Activated T-cell treated with anti-CD3 and anti-CD28 coated beads for 48 hours (primary cell): ENCODE measurements at places on chromosomes 1 and 21.

DNA sequence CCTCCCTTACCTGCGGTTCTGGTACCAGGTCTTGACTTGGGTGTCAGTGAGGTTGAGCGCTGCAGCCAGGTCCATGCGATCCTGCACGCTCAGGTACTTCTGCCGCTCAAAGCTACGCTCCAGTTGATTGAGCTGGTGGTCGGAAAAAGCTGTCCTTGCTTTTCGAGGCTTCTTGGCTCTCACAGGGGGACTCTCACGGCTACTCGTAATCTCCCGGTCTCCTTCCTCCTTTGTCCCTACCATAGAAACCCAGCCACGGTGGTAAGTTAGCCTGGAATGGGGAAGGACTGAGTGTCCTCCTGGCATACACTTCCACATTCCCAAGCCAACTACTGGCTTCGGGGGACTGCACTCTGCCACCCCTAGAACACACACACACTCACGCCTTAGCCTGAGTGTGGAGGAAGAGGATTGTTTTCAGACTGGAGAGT is 2.6 kb downstream of the BARHL2 start:
- no peak for DNase-seq

DNA sequence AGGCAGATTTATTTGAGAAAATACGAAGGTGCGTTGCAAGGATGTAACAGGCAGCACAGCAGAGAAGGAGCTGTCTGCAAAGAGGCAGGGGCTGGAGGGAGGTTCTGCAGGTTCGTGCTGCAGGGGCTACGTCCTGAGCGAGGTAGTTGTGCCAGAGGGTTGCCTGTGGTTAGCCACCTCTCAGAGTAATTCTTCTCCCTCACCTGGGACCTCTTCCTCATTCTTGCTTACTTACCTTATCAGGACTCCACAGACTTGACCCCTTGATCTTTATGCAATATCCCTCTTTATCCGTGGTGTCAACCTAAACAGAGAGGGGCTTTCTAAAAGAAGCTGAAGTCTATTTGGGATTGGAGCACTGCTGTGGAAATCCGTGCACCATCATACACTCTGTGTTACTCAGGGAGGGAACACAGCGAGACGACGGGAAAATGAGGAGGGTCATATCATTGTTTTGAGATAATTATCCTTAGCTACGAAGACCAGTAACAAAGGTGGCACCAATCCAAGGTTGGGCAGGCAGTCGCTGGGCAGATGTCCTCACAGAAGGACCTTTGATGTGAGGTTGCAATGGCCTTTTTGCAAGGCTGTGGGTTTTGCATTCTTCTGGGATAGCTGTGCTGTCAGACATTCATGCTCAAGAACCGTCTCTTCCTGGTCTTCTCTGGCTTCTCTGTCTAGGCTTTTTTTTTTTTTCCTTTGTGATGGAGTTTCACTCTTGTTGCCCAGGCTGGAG is 82.8 kb downstream of the WDR4 start:
- DNase-seq = no peak

DNA sequence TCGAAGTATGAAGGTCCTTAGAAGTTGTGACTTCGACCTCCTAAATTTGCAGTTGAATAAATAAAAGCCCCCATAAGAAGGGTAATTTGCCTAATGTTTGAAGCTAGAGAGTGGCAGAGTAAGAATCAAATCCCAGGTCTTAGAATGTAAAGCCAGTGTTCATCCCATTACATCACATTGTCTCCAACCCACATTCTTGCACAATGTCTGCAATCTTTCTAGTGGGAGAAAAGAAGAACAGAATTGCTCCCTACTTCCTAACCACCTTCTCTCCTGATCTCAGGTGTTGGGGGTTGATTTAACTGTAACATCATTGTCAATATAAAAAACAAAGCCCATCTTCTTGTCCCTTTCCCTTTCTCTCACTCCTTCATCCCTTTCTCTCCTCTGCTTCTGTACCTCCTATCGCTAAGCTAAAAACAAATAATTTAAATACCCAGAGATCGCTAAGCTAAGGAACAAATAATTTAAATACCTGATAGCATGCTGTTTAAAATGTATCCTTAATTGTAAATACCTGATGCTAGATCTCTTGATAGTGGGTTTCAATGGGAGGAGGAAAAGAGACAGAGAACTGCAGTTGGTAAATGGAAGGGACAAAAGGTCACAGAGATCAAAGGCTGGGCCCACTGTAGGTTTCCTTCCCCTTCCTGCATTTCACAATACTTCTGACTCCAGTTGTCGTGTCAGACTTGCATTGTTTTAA is 32.1 kb upstream of the CCDC190 start:
- DNase-seq = no peak

DNA sequence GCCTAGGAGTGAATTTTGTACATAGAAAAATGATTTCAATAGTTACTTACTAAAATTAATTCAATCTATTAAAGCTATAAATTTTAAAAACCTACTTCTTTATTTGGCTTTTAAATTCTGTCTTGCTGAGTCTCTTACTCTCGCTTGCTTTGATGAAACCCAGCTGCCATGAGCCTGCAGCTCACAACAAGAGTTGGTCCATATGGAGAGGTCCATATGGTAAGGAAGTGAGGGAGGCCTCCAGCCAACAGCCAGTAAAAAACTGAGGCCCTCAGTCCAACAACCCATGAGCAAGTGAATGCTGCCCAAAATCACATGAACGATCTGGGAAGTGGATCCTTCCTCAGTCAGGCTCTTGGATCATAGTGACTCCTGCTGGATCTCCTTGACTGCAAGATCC is 89.9 kb upstream of the CXADR start:
- no peak for DNase-seq

GRCh38 chr1:18473195-18473815 is 7.4 kb upstream of the KLHDC7A start:
- DNase-seq = no peak

DNA sequence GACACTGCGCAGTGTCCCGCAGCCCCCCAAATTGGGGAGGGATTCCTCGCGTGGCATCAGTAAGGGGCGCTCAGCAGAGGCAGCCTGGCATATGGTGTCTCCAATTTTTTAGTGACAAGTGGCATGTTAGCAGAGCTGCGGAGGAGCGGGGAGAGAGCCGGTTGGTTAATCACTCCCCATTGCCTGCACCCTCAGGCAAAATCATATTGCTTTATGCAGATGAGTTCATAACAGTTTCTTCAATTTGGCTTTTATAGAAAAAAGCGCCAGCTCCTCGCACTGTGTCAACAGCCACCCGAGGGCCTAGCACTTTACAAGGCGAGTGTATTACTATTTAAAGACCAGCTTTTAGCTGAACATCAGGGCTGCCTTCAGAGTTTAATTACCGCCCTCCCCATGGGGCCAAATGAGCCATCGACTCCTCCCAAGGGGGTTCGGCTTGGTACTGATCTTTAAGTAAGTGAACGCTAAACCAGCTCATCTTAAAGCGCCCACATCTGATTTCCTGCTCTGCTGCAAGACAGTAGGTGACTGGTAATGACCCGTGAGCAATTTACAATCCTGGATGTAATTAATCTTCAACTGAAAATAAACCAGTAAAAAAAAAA is 298.9 kb downstream of the DSCAM start:
- no peak for DNase-seq

- no peak for DNase-seq
Measured at GRCh38 chr1:119160866-119161265, 20.4 kb upstream of the WARS2 start.

DNA sequence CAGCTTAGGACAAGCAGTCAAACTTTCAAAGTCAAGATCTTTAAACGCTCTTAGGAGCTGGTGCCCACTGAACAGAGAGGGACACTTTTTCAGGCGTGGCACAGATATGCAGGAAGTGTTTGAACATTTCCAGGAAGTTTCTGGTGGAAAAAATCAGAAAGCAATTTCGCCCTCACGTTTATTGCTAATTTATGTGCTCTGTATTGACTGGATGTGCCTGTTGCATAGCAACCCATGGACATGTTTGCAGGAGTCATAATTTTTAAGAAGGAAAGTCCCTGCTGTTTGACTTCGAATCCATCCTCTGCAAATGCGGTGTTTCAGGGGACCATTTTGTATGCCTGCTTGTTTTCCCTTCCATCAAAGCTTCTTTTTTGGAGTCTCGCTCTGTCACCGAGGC is 239.9 kb upstream of the IRF2BP2 start:
- DNase-seq = no peak

DNA sequence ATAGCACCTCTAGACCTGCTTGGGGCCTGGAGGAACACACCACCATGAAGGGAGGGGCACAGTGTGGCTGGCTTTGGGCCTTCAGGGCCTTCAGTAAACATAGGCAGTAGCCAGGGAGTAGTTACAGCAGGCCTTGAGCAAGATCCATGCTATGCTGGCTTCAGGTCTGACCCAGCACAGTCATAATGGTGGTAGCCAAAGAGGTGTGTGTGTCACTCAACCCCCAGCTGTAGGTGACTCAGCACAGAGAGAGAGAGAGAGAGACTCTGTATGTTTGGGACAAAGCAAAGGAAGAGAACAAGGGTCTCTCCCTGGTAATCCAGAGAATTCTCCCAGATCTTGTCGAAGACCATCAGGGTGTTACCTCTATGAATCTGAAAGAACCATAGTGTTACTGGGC is 250.5 kb upstream of the PKN2 start:
- no peak for DNase-seq

GRCh38 chr1:183593356-183593755 is 3.1 kb upstream of the NCF2 start:
- DNase-seq = no peak

GRCh38 chr1:164667600-164667999 is 108.6 kb downstream of the PBX1 start:
- DNase-seq = no peak

DNA sequence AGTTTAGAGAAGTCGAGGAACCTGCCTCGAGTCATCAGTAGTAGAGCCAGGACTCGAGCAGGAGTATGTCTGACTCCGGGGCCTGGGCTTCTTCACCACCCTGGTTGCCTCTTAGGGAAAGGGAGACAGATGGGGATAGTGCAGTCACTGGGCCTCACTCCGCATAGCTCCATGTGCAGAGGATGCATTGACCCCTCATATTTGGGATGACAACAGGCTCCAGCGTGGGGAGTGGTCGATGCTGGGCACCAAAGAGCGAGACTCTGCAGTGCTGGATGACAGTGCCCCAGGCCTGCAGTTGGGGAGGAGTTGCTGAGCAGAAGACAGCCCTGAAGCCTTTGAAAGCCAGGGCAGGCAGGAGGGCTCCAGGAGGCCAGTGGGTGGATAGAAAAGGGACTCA is 20.8 kb upstream of the TENT5C start:
- DNase-seq = no peak

DNA sequence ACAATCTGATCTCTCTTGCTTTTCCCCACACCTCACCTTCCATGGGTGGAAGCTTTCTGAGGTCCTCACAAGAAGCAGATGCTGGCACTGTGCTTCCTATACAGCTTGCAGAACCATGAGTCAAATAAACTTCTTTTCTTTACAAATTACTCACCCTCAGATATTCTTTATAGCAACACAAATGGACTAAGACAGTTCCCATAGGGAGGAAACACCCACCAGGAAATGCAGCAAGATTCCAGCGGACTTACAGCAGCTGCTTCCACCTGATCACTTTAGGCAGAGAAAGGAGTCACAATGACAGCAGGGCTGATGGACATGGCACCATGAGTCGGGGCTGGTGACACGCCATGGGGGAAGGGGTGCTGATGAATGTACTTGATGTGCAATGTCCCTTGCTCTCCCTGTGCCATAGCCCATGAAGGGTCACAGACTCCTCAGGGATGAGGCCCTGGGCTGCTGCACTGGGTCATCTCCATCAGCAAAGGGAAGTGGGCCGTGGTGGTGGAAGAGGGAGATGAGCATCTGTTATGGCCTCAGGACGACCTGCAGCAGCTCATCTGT is 53.9 kb downstream of the PRSS38 start:
- no peak for DNase-seq

DNA sequence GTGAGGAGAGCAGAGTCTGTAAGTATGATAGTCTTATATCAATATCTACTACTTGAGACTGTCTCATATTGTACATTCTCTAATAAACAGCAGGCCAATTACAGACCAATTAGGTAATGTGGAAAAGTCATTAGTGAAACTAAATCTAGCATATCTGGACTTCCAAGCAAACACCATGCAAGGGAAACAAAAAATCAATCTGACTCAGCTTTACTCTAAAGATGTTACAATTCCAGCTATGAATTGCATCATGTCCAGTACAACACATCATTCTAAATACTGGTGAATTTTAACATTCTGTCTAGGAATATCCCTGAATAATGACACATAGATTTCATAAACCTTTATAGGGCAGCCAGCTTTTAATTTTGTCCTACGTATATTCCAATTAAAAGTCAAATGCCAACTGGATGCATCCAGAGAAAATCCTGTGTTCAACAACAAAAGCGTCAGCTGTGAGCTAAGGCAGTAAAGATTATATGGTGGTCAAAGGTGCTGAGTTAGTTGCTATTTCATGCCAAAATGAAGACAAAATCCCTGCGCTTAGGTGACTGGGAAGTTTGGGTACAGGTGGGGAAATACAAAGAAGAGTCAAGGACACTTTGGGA is 159.3 kb downstream of the TTLL7 start:
- DNase-seq = no peak

- DNase-seq = no peak
Measured at GRCh38 chr1:248837045-248837780, 811 bp upstream of the ZNF672 start.

- peak; percentile 48 for DNase-seq
Measured at GRCh38 chr1:32464716-32465577, at the start of gene ZBTB8B. TSS of gene ZBTB8B (plus strand) at chr1:32465072. CDS start at chr1:32470625, 5,553 bp downstream.

DNA sequence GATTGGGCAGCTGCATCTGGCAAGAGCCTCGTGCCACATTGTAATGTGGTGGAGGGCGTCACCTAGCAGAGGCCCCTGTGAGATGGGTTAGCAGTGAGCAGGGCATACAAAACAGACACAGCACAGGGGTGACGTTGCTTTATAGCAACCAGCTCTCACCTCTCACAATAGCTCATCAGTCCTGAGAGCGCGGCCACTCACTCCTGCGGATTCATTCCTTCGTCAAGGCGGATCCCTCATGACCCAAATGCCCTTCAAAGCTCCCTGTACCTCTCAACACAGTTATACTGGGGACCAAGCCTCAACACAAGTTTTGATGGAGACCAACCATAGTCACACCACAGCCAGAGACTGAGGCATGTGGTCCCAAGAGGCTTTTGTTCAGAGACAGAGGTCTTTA is 22.9 kb downstream of the SLC37A1 start:
- no peak for DNase-seq

- DNase-seq = no peak
Measured at GRCh38 chr1:207088701-207089626, at the start of gene C4BPB. TSS of gene C4BPB (plus strand) at chr1:207088860. CDS start at chr1:207089532, 672 bp downstream.

DNA sequence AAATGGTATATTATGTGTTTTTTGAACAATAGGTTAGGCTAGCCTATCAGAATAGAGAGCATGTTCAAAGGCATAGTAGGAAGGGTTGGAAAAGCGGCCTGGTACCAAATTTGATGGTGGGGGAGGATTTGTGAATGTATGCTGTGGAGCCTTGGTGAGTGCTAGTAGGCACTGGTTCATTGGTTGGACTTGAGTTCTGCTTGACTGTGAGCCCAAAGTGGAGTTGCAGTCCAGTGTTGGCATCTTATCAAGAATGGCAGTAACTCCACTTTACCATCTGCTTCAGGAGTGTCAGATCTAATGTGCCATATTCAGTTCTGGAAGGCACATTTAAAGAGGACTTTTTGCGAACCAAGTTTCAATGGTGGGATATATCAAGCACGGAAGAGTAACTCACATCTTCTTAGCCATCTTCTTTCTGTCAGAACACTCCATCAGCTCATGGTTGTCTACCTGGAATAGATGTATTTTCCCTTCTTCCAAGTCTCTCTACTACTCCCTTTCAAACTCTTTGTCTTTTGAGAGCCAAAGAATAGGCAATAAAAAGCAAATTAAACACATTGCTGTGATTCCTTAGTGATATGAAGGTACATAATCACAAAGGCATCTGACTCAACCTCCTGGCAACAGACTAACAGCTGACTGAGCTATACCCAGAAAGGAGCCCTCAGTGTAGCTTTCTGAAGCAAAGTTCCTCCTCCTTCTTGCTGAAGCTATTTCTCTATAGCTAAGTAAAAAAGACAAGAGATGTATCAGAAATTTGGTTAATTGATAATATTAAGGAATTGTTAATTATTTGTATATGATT is 21.7 kb downstream of the LRRC8B start:
- DNase-seq = no peak
